ENCODE measurements at places on chromosomes 7 and 10.

GRCh38 chr10:97944772-97945171 lies 85.6 kb downstream of the CRTAC1 start:
- DNase-seq: no peak

GRCh38 chr10:77715536-77715935 lies 77.9 kb upstream of the KCNMA1 start:
- DNase-seq: no peak

DNA sequence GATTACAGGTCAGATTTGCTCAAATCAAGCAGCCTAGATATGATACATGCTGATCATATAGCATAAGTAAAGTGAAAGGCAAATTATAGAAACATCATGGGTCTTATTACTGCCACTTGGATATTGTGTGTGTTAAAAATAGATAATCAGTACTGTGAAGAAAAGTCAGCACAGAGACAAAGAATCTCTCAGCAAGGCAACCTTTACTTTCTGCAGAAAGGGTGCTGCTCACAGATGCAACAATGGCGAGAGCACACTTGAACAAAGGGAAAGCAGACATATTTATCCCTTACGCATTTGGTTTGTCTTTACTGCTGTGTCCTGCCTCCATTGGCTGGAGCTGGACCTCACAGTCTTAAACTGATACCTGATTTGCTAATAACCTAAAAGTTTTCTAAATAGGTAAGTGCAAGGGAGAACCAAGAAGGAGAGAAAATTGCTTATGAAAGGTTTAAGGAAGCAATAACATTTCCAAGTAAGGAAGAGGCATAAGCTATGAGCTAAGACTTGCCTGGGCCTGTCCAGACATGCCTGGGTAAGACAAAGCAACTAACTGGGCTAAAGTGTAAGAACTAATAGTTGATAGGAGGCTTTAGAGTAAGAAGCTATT lies 1310.8 kb upstream of the LRRTM3 start:
- DNase-seq: no peak

DNA sequence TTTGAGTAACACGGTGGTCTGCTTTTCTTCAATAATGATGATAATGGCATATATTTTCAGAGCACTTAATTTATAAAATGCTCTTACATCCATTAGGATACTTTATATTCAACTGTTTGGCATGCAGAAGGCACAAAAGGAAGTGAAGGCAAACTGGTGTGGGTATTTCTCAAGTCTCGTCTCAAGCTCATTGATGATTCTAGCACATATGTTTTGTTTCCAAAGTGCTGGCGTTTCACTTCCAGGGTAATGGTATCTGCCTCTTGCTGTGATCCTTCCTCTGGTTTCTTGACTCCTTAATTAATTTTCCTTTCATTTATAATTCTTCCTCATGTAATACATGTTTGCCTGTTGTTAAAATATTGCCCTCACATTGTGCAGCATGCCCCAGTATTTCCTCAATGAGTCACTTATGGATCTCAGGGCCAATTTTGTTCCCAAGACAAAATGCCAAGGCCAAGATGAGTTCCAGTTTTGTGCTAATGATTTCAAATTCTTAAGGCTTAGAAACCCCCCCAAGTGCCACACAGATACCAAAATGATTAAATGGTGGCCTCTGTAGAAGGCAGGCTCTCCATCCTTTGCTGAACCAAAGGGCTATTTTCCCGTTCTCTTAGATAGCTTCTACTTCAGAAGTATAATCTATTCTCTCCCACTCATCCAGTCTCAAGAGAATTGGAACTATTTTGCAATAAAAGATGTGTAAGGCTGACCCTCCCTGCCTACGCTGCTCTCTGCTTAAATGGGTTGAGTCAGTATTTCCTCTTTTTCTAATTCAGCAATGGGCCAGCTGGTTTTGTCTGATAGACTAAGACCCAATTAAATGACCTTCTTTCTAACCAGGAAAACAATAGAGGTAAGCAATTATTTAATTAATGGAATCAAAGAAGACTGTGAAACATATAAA lies 171.2 kb downstream of the ZNF365 start:
- DNase-seq: no peak
